Endothelial cell of umbilical vein (primary cell): ENCODE measurements at places on chromosomes 4 and X. TPM values are rescaled to one million over a fixed set of nuclear protein-coding genes. Genes with fewer than 3 reads are reported as not detected.

The TRIM60 gene
- not detected in 2 replicates for polyA plus RNA-seq

The CSN3 gene
- not detected in 2 replicates for polyA plus RNA-seq

GRCh38 chr4:57098941-57099340 is 11.2 kb downstream of the IGFBP7 start:
- DNase-seq, result no peak

- DNase-seq, result no peak
Observed at GRCh38 chr4:22986262-22986661, 293.5 kb downstream of the GBA3 start.

DNA sequence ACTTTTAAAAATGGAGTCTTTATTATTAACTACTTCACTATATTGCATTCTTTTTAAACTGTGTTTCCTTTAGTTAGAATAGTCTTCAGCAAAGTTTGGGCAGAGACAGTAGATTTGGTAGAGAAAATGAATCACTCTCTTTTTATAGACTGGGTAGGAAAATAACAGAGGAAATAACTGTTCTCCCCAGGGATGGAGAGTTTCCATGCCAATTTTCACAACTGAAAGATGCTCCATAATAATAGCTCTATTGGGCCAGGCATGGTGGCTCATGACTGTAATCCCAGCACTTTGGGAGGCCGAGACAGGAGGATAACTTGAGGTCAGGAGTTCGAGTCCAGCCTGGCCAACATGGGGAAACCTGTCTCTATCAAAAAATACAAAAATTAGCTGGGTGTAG is 13.1 kb downstream of the HSD17B13 start:
- no peak for DNase-seq

- DNase-seq, result no peak
Observed at GRCh38 chr4:75699299-75699698, 25.1 kb upstream of the USO1 start.

- peak; percentile 6 for DNase-seq
Observed at GRCh38 chr4:22179124-22179874, 230.7 kb upstream of the KCNIP4 start.

- DNase-seq, result peak; percentile 7
Observed at GRCh38 chr4:127783955-127784770, 2.0 kb downstream of the HSPA4L start.

GRCh38 chr4:89674876-89675459 is 162.0 kb downstream of the SNCA start:
- no peak for DNase-seq

DNA sequence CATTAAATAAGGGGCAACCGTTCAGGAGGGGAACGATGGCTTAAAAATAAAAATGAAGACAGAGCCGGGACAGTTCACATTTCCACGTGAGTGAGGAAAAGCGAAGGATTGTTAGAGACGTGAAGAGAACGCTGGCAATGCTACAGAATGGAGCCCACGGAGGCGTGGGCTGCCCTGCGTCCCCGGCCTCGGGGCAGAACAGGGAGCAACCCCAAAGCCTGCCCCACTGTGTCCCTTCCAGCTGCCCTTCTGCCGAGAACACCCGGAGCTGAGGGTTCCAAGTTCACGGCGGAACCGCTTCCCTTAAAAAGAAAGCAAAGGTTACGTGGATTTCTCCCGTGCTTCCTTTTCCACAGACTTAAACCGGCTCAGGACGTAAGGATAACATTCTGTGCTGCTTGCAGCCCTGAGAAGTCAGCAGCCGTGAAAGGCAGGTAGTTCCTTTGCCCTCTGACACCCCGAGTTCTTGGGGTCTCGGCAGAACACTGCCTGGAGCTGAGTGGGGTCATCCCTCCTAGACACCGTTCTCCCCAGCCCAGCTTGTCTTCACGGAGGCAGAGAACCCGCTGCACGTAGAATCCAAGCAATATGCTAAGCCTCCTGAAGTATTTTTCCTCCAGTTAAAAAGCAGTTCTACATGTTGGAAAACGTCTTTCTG is 14.2 kb downstream of the DHRSX start:
- DNase-seq, result no peak

DNA sequence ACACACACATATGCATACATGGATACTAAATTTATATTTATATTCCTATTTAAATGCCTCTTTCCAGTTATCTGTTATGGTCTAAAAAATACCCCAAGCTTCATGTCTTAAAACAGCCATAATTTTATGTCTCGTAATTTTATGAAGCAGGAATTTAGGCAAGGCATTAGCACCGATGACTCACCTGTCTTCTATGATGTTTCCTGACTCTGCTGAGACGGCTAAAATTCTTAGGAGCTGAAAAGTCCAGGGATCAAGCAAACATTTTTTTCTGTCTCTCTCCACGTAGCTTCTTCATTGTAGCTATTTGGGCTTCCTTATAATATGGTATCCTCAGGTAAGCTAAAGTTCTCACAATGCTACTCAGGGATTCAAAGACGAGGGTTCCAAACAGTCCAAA is 930.3 kb downstream of the STIM2 start:
- DNase-seq, result no peak

DNA sequence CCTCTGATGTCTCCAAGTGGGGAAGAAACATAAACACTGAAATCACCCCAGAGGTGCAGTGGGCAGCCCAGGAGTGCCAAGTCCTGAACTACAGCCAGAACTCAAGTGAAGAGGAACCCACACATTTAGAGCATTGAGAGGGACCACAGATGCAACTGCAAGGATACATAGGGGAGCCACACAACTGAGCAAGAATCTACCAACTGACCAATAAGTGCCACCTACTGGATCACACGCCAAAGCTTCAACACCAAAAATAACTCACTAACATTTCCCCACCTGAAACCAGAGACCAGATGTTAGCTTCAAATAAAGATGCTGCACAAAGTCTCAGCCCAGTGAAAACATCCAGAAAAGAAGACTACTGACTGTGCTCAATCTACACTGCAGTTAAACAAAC is 276.7 kb upstream of the GRIA3 start:
- no peak for DNase-seq

- no peak for DNase-seq
Observed at GRCh38 chrX:1390621-1391369, 1.1 kb downstream of the SLC25A6 start.

- no peak for DNase-seq
Observed at GRCh38 chr4:141169391-141169790, 36.1 kb upstream of the RNF150 start.

DNA sequence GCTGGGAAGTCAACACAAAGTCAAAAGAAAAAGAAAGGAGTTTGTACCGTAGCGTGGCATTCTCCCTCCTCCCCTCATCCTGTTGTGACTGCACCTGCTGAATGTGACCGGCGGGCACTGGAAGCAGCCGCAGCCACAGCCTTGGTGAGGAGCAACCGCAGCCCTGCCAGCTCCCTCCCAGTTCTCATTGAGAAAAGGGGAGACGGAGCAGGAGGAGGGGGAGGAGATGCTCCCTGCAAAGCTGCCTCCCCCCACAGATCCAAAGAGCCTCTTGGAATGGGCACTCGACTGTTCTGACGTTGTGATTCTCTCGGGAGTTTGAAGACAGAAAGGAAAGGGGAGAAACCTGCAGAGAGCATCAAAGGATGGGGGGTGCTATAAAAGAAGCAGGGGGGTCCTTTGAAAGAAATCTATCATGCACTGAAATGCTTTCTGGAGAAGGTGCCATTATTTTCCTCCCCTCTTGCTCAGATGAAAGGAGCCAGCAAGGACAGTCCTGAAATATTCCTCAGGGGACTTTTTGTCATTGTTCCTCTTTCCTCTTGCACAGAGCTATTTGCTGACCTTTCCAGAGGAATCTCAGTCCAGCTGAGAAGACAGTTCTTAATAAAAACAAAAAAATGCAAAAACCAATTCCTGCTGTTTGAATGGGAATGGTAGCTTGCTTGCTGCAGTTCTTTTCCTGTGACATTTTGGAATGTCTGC is 429.7 kb downstream of the MAPK10 start:
- DNase-seq, result peak; percentile 30

DNA sequence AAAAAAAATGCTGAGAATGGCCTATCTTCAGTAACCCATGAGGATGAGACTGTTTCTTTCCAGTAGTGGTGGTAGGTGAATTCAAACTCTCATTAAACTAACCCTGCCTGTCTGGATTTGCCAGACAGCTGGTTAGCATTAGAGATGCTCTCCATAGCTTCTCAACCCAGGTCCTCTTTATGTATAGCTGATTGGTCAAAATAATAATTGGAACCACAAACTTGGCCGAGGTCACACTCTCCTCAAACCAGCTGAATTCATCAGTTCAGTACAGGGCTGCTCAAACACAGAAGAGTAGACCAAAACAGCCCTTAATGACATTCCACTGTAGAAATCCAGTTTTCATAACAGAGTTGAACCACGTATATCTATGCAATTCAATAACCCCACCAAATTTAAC is 85.3 kb downstream of the HCCS start:
- DNase-seq, result no peak
